ENCODE measurements at places on chromosomes 16 and 17. TPM values are rescaled to one million over a fixed set of nuclear protein-coding genes. Genes with fewer than 3 reads are reported as not detected.

TEKT1 gene
- 9.1 TPM for polyA plus RNA-seq

CX3CL1 gene
- 9.7 TPM for polyA plus RNA-seq

C16orf46 gene
- polyA plus RNA-seq = 1.4 TPM

MT1F gene
- 6.5 TPM for polyA plus RNA-seq

MYH2 gene
- not detected for polyA plus RNA-seq

EVI2B gene
- polyA plus RNA-seq = 2.2 TPM

ITGAX gene
- 2.0 TPM for polyA plus RNA-seq

IL17C gene
- not detected for polyA plus RNA-seq

NPIPA8 gene
- polyA plus RNA-seq = 44.8 TPM

SLC4A1 gene
- 14.6 TPM for polyA plus RNA-seq

MYCBPAP gene
- polyA plus RNA-seq = 6.3 TPM

MYLK3 gene
- 0.48 TPM for polyA plus RNA-seq

PLSCR3 gene
- polyA plus RNA-seq = 62.5 TPM

CNGB1 gene
- polyA plus RNA-seq = 0.14 TPM

ADGRG1 gene
- polyA plus RNA-seq = 19.4 TPM

RUNDC3A gene
- 2.3 TPM for polyA plus RNA-seq

CENPN gene
- 31.0 TPM for polyA plus RNA-seq

MYL4 gene
- polyA plus RNA-seq = 4.6 TPM

KRTAP9-2 gene
- polyA plus RNA-seq = not detected

PRAC1 gene
- polyA plus RNA-seq = not detected

HEATR3 gene
- polyA plus RNA-seq = 19.4 TPM

PPL gene
- polyA plus RNA-seq = 32.8 TPM

ANKS3 gene
- 26.8 TPM for polyA plus RNA-seq

FKBP10 gene
- polyA plus RNA-seq = 130 TPM

CPNE7 gene
- polyA plus RNA-seq = 0.31 TPM

Measured in left lung (tissue), 14 donors.